ENCODE measurements at places on chromosomes 5 and 9.

- peak; percentile 6 for DNase-seq
Observed at GRCh38 chr5:151448038-151448985, 909 bp downstream of the SLC36A1 start.

DNA sequence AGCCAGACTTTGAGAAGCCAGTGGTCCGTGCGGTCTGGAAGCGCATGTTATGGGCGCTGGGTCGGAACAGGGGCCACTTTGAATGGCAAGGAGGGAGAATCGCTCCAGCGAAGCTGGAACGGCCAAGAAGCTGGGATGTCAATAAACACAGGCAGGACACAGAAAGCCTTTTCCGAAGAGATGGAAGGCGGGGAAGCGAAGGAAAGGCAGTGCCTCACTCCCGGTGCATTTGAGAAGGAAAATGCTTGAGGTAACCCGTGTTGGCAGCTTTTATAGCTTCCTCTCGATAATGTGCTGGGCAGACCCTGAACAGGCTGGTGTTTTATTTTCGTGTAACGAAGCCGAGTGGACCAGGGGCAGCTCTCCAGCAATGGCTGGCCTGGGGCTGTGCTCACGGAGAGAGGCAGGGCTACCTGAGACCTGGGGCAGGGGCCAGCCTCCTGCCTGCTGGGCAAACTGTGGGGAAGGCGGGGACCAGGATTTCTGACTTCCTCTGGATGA is 84.2 kb upstream of the SPRY4 start:
- no peak for DNase-seq

- no peak for DNase-seq
Observed at GRCh38 chr9:106305428-106306133, 557.4 kb upstream of the ZNF462 start.

GRCh38 chr9:33662871-33663270 is 132.5 kb upstream of the PRSS3 start:
- DNase-seq = no peak

DNA sequence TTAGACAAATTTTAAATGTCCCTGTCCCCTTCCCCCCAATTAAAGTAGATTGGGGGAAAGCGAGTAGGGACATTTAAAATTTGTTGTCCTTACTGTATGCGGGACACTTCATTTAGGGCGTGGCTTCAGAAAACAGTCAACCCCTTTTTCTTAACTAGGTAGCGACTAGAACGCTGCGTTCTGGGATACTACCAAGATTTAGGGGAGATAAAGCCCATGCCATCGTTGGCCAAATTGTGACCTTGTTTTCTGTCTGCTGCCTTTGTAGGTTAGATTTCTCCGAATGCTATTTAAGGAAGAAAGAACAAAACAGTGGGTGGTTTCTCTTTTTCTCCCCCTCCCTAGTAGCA is 1.2 kb downstream of the CKS2 start:
- DNase-seq = peak; percentile 53

GRCh38 chr9:126472198-126472947 is 141.4 kb upstream of the LMX1B start:
- DNase-seq = peak; percentile 9

DNA sequence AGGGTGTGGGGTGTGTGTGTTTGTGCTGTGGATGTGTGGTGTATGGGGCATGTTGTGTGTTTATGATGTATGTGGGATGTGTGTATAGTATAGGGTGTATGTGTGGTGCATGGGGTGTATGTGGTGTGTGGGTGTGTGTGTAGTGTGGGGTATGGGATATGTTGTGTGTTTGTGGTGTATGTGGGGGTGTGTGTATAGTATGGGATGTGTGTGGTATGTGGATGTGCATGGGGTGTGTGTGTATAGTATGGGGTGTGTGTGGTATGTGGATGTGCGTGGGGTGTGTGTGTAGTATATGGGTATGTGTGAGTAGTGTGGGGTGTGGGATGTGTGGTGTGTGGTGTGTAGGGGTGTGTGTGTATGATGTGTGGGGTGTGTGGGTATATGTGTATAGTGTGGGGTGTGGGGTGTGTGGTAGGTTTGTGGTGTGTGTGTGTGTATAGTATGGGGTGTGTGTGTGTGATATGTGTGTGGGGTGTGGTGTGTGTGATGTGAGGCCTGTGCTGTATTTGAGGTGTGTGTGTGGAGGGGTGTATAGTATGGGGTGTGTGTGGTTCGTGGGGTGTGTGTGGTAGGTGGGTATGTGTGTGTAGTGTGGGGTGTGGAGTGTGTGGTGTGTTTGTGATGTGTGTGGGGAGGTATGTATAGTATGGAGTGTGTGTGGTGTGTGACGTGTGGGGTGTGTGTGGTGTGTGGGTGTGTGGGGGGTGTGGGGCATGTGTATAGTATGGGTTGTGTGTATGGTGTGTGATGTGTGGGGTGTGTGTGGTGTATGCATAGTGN is 10.5 kb downstream of the ECSCR start:
- no peak for DNase-seq

DNA sequence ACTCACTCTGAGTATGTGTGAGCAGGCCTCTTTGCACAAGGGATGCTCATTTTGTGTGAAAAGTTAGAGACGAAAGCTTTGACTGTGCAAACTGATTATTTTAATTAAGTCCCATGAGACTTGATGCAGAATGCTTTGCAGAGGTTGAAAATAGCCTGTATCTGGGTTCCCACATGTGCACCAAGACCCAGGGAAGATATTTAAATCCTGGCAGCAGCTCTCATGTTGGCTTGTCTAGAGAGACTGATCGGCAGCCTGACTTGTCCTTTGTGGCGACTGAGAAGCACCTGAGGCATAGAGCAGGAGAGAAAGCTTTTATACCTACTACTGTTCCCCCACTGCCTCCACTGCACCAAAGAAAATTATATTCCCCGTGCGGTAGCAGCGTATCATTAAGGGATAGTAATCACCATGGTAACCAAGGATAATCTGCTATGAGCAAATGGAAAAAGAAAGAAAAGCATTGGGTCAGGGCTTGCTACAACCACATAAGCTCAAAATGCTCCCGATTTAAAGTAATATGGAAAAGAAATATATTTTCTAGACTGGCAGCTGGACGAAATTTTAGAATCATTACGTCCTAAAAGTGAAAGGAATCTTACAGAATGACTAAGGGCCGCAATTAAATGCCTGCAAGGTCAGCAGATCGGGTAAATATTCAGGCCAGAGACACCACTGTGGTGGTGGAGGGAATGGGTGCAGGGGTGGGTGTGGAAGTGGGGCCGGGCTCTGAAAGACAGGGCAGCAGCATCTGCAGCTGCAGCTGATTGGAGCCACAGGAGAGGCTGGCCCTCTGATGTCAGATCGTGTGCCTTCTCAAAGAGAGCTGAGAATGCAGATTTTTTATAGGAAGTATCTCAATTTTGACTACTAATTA is 135.3 kb upstream of the EPB41L4A start:
- DNase-seq = no peak

DNA sequence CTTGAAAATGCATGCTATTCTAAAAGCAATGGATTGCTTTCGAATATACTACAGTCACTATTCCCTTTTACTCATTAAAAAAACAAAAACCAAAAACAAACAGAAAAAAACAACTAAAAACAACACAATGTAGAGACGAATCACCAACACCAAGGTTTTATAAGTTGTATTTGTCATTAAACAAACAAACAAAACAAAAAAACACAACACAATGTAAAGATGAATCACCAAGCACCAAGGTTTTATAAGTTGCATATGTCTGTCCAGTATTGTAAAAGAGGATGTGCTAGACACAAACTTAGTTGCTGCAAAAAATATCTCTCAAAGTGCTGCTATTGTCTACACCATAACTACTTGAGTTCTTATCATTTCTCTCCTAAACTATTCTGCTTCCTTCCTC is 1269.2 kb downstream of the EFNA5 start:
- no peak for DNase-seq

DNA sequence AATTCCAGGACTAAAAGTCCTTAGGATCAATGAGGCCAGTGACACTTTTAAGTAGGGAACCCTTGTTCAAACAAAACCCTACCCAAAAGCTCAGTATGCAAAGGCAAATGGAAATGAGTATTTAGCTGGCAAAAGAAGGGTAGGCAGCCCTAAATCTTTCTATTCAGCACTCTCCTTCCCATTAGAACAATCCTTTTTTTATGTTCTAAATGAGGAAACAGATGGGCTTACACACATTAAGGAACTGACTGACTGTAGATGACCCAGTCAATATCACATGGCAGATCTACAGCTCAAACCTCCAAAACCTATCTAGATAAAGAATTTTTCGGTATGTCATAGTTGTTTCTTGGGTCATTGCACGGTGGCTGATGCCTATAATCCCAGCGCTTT is 7.2 kb downstream of the CSNK1A1 start:
- peak; percentile 77 for DNase-seq

DNA sequence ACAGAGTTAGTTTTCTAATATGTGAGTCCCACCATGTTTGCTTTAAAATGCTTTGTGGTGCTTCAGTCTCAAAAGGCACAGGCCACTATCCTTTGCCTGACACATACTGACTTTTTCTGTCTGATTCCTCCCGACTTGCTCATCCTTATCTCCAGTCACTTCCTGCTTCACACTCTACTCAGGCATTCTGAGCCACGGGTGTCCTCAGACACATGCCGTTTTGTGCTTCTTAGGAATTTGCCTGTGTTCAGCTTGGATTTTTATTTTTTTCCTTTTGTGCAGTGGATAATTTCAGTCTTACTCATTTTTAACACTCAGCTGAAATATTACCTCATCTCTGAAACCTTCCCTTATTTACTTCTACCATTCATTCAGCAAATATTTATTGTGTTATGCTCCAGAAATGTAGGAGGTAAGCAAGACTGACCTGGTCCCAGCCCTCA is 54.1 kb downstream of the MAN2A1 start:
- DNase-seq = no peak

GRCh38 chr5:143134900-143135299 is 268.6 kb downstream of the NR3C1 start:
- no peak for DNase-seq

DNA sequence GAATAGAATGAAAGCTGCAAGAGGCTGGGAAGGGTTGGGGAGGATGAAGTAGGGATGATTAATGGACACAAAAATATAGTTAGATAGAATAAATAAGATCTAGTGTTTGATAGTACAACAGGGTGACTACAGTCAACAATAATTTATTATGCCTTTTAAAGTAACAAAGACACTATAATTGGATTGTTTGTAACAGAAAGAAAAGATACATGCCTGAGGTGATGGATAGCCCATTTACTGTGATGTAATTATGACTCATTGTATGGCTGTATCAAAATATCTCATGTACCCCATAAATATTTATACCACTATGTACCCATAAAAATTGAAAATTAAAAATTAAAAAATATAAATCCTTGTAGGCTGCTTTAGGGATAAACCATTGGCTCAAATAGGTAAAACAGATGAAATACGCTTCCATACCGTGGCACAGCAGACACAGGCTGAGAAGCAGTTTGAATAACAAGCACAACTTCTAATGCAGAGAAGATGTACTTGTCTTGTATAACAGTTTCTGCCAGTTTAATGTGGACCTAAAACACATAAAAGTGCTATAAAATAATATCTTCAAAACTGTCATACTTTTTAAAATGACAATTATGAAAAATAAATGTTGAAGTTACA is 34.9 kb downstream of the APBA1 start:
- no peak for DNase-seq

- DNase-seq = no peak
Observed at GRCh38 chr5:119327018-119327417, 28.8 kb upstream of the TNFAIP8 start.

DNA sequence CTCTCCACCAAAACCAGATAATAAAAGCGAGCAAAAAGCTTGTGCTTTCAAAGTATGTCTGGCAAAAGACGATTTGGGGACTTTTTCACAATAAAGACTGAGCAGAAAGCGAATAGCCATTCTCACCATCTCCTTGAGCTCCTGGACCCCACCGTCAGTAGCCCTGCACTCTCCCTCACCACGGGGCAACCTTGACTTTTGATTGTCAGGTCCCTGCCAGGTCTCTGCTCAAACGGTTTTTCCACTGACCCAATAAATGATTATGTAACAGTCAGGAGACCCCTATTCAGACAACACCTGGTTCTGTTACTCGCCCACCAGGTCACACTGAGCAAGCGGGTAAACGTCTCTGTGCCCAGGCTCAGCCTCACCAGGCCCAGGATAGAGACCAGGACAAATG is 131.3 kb downstream of the MVB12B start:
- DNase-seq = no peak

DNA sequence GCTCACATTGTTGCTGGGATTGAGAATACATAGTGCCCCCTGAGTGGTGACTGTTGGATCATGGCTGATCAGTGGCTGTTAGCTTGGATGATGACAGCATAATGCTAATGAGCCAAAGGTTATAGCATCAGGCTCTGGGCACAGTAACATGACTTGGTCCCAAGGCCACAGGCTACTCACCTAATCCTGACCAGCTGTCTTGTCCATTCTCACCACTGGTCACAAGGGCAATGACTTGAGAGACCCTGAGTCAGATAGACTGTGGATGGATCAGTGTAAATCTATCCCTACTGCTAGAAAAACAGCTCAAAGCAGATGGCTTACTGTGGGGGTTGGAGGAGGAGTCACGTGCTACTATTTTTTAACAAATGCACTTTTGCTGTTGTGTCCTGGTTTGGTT is 74.7 kb downstream of the AOPEP start:
- no peak for DNase-seq

GRCh38 chr5:25489834-25490538 is 845.2 kb upstream of the CDH10 start:
- DNase-seq = no peak

DNA sequence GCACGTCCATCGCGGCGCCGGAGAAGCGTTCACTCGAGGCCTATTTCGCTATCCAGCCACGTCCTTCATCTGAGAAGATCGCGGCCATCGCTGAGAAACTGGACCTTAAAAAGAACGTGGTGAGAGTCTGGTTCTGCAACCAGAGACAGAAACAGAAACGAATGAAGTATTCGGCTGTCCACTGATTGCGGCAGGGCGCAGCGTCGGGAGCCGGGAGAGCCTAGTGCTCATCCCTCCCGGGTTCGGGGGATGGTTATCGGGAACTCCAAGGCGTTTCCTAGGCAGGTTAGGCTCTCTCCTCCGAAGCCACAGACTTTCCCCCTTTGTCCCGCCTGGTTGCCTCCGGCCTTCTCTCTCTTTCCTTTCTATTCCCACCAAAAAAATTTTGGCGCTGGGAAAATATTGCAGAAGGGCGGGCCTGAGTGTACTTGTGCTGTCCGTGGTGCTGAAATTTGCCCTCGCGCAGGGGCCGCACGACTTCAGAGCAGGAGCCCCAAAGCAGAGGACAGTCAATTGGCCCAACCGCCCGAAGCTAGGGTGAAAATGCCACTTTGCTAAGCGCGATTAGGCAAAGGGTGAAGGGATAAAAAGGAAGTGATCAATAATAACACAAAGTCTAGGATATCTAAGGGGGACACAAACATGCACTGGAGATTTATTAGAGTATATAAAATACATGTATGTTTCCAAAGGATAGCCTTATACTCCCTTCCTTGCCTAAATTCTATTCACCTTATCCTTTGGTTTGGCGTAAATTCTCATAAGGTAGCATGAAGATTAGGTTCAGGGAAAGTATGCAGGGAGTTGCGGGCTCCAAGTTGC is 1.8 kb downstream of the POU4F3 start:
- peak; percentile 43 for DNase-seq

GRCh38 chr9:16987026-16987425 is 116.6 kb upstream of the BNC2 start:
- DNase-seq = peak; percentile 57

Data from SK-MEL-5 (cell line).